Esophagus squamous epithelium (tissue), 5 donors: ENCODE measurements at places on chromosomes 13 and 19.

DNA sequence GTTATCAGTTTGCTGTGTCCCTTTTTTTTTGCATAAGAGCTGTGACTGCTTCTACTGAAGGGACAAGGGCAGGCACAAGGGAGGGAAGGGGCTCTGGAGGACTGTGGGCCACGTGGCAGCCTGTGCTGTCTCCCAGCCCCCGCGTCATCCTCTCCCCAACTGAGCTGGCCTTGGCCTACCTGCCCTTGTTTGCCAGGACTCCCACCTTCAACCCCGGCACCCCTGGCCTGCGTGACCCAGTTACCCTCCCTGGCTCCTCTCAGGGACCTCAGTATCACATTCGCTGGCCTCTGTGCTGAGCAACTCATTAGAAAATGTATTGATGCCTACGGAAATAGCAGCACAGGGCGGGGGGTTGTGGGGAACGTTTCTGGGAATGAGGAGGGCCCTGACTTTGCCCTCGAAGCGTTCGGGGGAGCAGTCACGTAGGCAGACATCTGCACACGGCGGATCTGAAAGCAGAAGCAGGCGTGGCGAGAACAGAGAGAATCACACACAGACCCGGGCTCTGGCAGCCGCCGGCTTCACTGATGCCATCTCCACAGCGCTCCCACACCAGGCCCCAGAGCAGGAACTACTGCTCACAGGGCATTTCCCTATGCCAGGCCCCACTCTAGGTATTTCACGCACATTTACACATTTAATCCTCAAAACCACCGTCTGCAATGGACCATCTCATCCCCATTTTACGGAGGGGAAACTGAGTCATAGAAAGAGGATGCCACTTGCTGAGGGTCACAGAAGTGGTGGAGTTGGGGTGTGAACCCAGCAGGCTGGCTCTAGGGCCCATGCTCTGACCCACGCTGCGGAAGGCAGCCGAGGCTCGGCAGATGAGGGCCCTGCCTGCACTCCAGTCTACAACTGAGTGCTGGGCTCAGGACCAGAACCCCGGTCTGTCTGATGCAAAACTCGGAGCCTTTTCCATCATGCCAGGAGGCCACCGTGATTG lies 5.7 kb upstream of the ATF5 start:
- DNase-seq = no peak

DNA sequence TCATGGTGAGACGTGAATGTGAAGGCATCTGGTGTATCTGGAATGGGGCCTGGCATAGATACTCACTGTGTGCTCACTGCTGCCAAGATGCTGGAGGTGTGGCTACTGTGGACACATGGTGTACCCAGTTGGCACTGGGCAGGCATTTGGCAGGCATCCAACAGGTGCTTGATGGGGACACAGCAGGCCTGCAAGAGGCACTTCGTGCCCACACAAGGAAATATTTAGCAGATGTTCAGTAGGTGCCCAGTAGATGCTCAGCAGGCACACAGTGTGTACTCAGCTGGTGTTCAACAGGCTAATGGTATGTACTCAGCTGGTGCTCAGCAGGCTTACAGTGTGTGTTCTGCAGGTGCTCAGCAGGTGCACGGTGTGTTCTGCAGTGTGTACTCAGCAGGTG lies 14.2 kb downstream of the CRTC1 start:
- DNase-seq = no peak

DNA sequence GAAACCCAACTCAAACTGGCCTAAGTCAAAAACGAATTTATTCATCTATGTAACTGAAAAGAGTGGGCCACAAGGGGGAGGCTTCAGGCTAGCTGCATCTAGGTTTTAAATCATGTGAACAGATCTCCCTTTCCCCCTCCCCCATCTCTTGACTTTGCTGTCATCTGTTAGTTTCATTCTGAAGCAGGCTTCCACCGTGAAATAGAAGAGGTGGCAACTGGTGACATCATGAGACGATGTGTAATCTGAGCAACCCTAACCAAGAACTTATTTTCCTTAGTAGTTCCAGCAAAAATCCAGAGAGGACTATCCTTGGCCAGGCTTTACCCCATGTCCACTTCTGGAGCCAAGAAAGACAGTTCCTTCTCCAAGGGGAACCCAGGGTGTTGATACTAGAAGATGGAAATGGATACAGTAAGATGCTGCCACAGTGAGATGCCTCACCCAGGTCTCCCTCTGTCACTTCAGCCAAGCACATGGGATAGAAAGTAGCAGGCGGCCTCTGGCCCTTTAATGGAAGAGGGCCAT lies 9.4 kb downstream of the SAMD4B start:
- no peak for DNase-seq

- no peak for DNase-seq
Measured at GRCh38 chr13:65416784-65417183, 1813.4 kb downstream of the PCDH9 start.
